ENCODE measurements at places on chromosomes 3 and 15.
A peak's percentile ranks its signal among the peaks of the same experiment; 100 is the strongest.

GRCh38 chr15:93819826-93820225 lies 411.5 kb upstream of the MCTP2 start:
- no peak for DNase-seq

- no peak for DNase-seq
Measured at GRCh38 chr3:197001972-197002700, 27.5 kb downstream of the MELTF start.

- no peak for DNase-seq
Measured at GRCh38 chr3:40803311-40803710, 278.6 kb downstream of the ZNF621 start.

- DNase-seq: peak; percentile 50
Measured at GRCh38 chr3:111739311-111739911, 119.7 kb upstream of the PHLDB2 start.

DNA sequence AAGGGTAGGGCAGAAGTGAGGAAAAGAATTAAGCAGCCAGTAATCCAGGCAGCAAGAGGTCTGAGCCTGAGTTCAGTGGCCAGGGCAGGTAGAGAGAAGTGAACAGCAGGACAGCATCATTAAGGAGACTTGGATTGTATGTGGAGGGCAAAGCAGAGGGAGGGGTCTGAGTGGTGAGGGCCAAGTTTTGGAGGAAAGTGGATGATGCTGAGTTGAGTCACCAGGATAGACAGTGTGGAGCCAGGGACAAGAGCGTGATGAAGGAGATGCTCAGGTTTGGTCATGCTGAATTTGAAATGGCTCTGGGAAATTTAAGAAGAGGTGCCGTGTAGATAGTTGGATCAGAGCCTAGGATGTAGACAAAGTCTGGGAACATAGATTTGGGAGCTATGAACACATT lies 93.1 kb downstream of the ARHGEF26 start:
- DNase-seq: peak; percentile 66

DNA sequence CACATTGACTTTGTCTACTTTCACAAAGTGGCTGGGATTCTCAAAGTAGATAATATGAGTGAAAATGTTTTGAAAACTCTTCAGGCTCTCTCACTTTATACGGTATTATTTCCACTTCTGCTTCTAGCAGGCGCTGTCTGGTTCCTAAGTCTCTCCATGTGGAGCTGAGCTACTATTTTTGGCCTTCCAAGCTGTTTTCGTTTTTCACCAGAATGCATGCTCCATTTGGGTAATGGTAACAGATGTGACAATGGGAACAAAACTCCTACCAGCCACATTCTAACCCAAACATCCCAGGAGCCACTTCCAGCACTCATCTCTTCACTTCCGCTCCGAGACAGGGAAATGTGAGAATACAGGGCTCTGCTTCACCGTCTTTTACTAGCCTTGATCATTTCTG lies 586.7 kb downstream of the NTRK3 start:
- no peak for DNase-seq

- no peak for DNase-seq
Measured at GRCh38 chr3:160224256-160224655, 966 bp upstream of the C3orf80 start.

GRCh38 chr3:10777627-10778026 lies 38.4 kb upstream of the SLC6A11 start:
- no peak for DNase-seq

- peak; percentile 99 for DNase-seq
Measured at GRCh38 chr15:39580485-39581241, at the start of gene THBS1. Gene THBS1 (plus strand): TSS chr15:39581079. CDS start chr15:39581858, 779 bp downstream.

DNA sequence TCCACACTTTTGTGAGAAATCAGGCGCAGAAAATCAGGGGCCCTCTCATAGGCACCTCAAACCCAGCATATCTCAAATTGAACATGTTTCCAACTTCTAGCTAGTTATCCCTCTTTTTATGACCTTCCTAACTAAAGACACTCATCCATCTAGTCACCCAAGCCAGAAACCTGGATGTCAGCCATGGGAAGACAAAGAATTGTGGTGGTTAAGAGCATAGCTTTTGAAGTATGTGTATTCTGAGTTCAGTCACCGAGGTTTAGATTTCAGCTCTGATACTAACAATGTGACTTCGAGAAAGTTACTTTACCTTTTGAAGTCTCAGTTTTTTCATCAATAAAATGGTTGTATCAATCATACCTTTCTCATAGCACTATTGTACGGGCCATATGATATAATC lies 495.5 kb downstream of the NLGN1 start:
- DNase-seq: peak; percentile 89

DNA sequence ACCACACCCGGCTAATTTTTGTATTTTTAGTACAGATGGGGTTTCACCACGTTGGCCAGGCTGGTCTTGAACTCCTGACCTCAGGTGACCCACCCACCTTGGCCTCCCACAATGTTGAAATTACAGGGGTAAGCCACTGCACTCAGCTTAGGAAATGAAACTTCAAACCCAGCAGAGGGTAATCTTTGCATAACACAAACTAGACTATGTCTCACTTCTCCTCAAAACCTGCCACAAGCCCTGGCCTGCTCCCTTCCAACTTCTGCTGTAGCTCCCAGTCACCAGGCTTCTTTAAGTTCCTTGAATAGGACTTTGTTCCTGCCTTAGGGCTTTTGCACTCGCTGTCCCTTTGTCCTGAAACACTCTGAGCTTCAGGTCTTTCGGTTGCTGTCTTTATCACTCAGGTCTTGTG lies 39.2 kb upstream of the SEMA4B start:
- DNase-seq: no peak

GRCh38 chr3:40923143-40923542 lies 276.2 kb upstream of the CTNNB1 start:
- no peak for DNase-seq

DNA sequence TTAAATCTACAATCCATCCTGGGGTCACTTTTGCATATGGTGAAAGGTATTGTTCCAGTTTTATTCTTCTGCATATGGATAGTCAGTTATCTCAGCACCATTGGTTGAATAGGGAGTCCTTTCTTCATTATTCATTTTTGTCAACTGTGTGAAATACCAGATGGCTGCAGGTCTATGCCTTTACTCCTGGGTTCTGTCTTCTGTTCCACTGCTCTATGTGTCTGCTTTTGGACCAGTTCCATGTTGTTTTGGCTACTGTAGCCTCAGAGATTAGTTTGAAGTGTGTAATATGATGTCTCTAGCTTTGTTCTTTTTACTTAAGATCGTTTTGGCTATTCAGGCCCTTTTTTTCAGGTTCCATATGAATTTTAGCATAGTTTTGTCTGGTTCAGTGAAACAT lies 795.8 kb downstream of the OTOL1 start:
- DNase-seq: no peak

GRCh38 chr15:80414546-80415357 lies 10.6 kb downstream of the ARNT2 start:
- no peak for DNase-seq

GRCh38 chr15:35741881-35742280 lies 195.9 kb upstream of the DPH6 start:
- no peak for DNase-seq

- DNase-seq: peak; percentile 95
Measured at GRCh38 chr3:132134611-132135010, 99.8 kb upstream of the CPNE4 start.

DNA sequence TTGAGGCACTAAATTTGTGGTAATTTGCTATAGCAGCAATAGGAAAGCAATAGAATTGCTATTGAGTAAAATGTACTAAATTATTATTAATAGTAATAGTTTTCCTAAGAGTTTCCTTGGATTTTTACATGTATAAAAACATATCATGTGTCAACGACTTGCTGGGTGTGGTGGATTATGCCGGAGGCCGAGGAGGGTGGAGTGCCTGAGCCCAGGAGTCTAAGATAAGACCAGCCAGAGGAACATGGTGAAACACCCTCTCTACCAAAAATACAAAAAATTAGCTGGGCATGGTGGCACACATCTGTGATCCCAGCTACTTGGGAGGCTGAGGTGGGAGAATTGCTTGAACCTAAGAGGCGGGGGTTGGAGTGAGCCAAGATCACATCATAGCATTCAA lies 749.9 kb downstream of the TBL1XR1 start:
- no peak for DNase-seq

DNA sequence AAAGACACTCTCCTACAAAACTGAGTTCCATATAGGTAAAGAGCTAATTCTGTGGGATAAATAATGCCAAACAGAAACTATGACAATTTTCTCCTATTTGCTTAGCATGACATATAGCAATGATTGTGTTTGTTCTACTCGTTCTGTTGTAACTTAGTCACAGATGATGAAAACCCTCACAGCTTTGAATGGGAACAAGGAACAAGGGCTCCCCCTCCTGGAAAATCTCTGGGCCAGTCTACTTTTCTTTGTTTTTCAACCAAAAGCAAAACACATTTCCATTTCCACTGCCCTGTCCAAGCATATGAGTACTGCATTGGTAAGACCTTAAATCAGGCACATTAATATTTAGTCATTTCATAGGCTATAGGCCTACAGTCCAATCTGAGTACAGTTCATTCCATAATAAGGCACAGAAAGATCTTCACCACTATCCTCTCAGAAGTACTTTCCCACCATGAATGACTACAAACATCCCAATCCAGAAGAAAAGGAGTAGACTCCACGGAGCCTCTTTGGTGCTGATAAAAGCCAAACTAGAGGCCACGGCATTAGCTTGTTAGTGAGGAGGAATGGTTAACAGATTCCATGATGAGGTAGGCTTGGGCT lies 67.1 kb downstream of the ATP8B4 start:
- peak; percentile 85 for DNase-seq

DNA sequence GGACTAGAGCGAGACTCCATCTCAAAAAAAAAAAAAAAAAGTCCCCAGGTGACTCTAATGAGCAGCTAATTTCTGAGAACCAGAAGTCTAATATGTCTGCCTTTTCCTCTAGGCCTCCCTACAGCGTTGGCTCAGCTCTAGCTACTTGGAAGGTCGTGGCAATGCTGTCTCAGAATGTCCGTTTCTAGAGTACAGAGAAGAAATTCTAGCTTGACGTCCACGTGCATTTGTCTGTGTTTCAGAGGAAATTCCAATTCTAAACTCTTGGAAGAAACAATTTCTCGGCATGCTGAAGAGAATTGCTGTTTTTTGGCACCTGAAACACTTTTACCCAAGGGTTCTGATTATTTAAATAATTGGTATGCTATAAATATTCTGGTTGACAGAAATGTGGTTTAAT lies 78.8 kb downstream of the SOX2 start:
- peak; percentile 40 for DNase-seq

- DNase-seq: no peak
Measured at GRCh38 chr3:131553495-131554247, 50.9 kb upstream of the MRPL3 start.

- peak; percentile 97 for DNase-seq
Measured at GRCh38 chr15:98154863-98155262, 194.4 kb downstream of the ARRDC4 start.

DNA sequence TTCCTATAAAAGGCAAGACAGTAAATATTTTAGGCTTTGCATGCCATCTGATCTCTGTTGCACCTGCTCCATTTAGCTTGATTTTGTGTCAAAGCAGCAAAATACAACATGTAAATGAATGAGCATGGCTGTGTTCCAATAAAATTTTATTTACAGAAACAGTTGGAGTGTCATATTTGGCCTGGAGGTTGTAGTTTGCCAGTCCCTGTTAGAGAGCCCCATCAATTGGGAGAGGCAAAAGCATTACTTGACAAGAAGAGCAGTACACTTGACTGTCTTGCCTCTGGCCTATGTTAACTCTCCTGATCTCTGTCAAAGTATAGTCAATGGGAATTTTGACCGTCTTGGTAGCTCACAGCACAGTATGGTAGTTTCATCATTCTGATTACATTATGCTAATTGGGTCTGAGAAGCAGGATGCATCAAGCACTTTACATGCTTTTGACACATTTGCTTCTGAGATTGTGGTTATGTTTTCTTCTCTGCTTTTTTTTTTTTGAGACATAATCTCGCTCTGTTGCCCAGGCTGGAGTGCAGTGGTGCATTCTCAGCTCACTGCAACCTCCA lies 35.4 kb downstream of the SLC28A2 start:
- DNase-seq: no peak

GRCh38 chr3:169250000-169250399 lies 413.5 kb downstream of the MECOM start:
- no peak for DNase-seq

DNA sequence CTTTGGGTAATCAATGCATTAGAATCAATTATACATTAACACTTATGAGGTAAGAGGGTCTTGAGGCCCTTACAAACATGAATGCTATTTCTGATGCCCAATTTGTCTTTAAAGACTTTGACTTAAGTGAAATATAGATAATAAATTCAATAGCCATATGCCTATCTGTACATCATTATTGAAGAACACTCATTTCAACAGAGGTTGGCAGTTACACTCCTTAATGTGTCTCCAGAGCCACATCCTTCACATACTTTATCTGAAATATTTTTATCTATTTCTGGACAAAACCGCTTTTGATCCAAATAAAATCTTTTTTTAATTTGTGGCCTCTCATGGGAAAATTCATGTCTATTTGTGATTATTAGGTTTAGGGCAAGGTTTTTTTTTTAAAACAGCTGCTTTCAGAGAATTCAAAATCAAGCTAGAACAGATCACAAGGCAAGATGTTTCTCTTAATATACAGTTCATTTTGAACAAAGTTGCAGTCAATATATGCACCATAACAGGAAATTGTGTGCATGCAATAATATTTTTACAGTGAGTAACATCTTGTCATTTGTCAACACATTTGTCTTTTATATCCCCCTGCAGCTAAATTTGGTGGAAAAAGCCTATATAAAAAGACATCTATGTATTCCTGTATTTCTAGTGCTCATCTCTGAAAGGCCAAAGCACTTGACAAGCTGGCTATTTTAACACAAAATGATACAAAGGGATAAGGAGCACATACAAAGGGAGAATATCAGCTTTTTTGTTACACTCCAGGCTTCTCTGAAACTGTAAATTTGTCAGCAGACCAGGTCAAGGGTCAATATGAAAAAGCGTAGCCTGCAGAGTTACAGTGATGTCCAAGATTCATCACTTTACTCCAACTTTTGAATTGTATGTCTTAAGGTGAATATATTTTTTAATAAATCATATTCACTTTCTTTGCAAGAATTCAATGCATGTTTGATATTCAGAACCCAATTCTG lies 146.2 kb upstream of the DPH6 start:
- peak; percentile 75 for DNase-seq

GRCh38 chr3:1783995-1784394 lies 314.7 kb upstream of the CNTN4 start:
- no peak for DNase-seq
